ENCODE measurements at places on chromosomes 12 and 14.

DNA sequence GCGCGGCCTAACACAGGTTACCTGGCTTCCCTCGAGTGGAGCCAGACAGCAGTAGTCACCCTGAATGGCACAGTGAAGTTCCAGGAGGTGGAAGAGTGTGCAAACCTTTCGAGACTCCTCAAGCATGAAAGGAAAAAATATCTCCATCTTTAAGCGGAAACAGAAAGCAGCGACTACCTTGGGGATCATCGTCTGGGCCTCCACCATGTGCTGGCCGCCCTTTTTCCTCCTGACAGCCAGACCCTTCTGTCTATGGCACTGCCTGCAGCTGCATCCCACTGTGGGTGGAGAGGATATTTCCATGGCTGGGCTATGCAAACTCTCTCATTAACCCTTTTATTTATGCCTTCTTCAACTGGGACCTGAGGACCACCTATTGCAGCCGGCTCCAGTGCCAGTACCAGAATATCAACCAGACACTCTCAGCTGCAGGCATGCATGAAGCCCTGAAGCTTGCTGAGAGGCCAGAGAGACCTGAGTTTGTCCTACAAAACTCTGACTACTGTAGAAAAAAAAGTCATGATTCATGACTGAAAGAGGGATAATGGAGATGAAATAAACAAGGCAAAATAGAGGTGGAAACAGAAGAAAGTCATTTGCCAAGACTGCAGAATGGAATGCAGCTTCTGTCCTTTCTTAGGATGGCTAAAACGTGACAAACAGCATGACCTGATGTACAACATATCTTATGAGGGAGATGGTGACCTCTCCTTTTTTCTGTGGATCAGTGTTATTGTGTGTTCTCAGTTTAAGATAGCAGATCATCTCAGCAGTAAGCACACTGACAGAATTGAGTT is 2.4 kb upstream of the HEBP1 start:
- no peak for DNase-seq

DNA sequence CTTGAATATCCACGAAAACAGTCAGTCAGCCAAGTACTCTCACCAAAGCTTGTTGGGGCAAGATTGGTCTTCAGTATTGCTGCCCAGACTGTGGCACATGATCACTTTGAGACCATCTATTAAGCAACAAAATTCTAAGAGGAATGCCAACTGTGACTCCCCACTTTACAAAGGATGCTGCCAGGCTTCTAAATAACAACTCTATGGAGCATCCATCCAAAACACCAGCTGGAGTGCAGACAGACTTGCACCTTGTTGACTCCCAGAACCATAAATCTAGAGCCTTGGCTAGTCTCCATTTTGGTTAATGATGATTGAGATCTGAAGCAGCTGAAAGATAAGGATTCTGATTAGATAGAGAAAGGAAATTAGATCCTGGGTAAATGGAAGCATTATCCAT is 132.8 kb downstream of the DIO2 start:
- no peak for DNase-seq

DNA sequence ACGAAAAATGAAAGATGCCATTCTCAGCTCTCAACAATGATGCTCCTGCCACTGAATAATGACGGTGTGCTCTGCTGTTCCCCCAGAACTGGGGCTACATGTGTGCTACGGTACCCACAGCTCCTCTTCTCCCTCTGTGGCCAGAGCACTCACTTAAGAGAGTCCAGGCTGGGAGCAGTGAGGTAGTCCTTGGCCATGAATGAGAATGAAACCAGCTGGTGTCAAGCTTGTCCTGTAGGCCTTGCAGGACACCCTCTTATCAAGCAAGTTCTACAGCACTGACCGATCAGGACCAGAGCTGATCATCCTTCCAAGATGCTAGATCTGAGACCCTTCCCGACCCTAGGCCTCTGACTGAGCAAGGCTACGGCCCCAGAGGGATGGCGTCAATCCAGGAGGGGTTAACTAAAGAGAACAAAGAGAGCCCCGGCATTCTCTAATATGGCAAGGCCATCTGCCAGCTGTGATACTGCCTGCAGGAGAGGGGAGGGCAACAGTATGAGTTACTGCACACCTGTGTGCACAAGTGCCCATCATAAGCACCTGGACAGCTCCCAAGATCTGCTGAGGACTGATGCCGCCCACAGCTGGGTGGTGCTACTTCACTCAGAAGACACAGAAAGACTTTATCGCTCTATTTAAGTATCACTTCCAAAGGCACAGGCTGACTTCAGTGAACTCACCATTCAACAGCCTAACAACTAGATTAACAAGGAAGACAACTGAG is 30.5 kb downstream of the APPL2 start:
- DNase-seq = no peak

DNA sequence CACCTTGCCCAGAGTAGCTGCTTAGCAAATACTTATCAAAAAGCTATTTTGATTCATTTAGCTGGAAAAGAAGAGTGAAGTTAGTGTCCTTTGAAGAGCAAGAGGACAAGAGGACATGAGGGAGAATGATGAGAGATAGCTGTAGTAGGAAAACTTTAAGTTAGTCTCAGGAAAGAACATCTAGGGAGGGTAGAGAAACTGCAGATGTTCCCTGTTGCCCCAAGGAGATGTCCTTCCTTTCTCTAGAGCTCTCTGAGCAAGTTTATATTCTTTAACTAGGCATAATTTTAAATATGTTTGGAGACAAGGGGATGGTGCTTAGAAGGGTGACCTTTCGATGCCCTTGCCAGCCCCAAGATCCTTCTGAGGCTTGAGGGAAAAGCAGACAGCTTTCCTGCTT is 529.1 kb upstream of the TBX3 start:
- no peak for DNase-seq

GRCh38 chr12:64531665-64532334 is 78.5 kb upstream of the RASSF3 start:
- no peak for DNase-seq

- DNase-seq = no peak
Observed at GRCh38 chr12:129693731-129694130, 210.1 kb downstream of the TMEM132D start.

DNA sequence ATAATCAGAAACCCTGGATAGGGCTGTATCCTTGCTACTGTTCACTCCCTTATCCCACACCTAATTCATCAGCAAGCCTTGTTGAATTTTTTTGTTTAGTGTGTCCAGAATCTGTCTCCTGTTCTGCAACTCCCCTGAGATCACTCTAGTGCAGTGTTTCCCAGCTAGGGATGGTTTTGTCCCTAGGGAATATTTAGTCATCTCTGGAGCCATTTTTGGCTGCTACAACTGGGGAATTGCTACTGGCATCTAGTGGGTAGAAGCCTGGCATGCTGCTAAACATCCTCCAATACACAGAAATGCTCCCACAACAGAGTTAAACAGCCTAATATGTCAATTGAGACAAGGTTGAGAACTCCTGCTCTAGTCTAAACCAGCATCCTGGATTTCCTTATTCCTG is 248.0 kb downstream of the NPAS3 start:
- no peak for DNase-seq

DNA sequence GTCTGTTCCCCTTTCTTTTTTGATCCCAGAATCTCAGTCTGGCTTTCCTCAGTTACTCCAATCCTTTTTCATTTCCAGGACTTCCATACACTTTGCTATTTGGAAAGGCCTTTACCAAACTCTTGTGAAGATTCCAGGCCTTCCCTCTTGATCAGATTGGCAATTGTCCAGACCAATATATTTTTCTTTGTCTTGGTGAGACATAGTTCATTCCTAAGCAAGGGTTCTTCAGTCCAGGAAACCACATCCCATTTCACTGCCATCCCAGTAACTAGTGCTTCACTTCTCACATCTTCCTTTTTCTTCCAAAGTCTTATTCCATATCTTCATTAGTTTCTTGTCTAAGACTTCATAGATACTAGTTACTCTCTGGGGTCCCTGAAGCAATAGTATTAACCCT is 2.1 kb upstream of the PTPRQ start:
- no peak for DNase-seq

- no peak for DNase-seq
Observed at GRCh38 chr14:58367296-58367695, 28.4 kb upstream of the TOMM20L start.

GRCh38 chr14:104889375-104889757 is 24.3 kb downstream of the CEP170B start:
- no peak for DNase-seq

GRCh38 chr12:3042826-3043225 is 34.4 kb upstream of the TSPAN9 start:
- no peak for DNase-seq

GRCh38 chr12:1936406-1937320 is 18.2 kb upstream of the CACNA2D4 start:
- DNase-seq = no peak

DNA sequence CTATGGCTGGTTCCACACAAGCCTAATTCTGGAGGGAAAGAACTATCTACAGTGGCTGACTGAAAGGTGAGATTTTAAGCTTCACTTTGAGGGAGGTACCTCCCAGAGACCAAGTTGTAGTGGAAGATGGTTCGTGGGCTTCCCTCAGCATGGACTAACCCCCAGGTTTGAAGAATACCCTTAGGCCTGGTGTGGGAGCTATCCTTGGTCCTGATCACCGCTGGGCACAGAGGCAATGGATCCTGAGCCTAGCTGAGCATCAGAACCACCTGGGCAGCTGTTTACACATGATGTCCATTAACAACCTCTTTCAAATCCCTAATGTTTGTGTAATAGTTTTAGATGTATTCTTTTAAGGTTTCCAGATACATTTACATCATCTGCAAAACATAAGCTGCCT is 10.3 kb downstream of the DAO start:
- no peak for DNase-seq

DNA sequence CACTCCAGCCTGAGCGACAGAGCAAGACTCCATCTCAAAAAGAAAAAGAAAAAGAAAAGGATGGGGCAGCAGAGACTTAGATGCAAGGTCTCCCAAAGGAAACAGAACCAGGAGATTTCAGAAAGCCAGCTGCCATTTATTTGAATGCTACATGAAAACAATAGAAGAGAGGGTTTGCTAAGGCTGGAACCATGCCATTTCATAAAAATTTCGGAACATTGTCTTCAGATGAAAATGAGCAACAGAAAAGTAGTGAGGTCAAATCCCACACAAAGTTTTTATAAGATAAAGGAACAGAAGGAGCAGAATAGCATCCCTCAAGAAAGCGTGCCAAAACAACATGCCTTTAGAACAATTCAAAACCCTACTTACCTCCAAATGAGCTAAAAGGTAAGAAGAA is 175.3 kb downstream of the ETV6 start:
- no peak for DNase-seq

GRCh38 chr12:19575337-19576243 is 136.3 kb downstream of the AEBP2 start:
- no peak for DNase-seq

DNA sequence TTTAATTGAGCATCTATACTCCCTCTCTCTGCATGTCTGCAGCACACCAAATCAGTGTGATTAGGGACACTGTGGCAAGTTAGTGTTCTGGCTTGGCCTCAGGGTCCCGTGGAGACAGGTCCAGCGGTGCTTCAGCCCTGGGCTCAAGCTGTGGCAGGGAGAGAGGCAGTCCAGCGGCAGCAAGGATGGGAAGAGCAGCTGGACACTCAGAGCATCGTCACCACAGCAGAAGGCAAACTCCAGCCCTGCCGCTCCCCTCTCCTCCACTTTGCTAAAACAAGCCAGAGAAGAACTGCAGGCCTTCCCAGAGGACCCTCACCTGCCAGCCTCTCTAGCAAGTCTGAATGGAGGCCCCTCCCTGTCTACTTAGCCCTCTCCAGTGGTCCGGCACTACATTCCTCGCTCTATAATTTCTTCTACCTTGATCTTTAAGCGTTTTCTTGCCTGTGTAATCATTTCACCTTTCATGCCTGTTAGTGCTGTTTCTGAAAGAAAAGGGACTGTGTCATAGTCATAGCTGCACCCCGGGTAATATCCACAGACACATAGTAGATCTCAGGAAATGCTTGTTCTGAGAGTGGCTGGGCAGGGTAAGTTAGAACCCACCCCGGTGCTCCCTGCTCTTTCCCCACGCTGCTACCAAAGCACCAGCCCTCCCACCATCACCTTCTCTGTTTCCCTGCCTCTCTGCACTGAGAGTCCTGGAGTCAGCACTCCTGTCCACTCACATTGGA is 22.1 kb downstream of the ZFP36L1 start:
- no peak for DNase-seq

- DNase-seq = no peak
Observed at GRCh38 chr12:120847392-120847791, 56.8 kb downstream of the SPPL3 start.

- DNase-seq = no peak
Observed at GRCh38 chr12:75634244-75635222, 123.1 kb upstream of the KRR1 start.

GRCh38 chr12:124611559-124612409 is 44.4 kb upstream of the NCOR2 start:
- DNase-seq = no peak

- DNase-seq = no peak
Observed at GRCh38 chr12:47721431-47721973, 3.8 kb downstream of the ENDOU start.

DNA sequence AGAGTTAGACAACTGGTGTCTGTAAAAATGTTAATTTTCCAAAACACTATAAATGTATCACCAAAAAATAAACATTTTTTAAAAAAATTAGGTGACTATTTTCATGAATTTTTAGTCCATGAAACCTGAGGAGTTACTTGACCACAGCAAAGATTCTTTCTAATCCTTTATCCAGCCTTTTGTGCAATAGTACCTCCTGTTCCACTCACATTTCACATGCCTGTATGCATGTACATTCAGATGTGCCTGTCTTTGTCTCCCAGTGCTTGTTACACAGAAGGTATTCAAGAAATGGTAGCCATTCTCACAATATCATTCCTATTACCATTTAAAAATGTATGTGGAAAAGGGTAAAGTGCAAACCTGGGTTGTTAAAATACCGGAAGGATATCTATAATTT is 857.0 kb downstream of the DIO2 start:
- DNase-seq = no peak

DNA sequence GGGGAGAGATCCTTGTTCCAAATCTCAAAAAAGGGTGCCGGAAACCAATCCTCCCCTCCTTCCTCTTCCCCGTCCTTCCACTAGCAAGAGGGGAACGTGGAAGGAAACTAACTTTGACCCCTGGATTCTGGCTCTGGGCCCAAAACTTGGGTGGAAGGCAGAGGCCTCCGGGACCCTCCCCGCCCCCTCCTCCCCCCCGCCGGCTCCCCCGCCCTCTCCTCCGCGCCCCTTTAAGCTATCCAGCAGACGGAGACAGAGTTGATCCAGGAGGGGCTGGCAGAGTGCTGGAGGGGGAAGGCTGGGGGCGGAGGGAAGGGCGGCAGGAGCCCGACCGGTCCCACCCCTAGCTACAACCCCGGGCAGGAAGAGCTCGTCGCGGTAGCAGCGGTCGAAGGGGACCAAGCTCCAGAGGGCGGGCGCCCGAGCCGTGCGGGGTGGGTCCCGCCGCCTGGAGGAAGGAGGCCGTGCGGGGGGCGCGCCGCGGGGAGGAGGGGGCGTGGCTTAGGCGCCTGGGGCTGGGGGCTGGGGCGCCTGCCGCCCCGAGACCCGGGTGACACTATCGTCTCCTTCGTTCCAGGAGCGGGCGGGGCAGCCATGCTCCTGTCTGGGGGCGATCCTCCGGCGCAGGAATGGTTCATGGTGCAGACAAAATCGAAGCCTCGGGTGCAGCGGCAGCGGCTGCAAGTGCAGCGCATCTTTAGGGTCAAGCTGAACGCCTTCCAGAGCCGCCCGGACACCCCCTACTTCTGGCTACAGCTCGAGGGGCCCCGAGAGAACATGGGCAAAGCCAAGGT is at the start of gene NYNRIN:
NYNRIN (plus strand) TSS at position 351 of the 794 bp plus-strand sequence; CDS start at position 595, 244 bp downstream.
- peak; percentile 53 for DNase-seq

Measured in D721Med (cell line).